ENCODE measurements at places on chromosomes 3 and 15. TPM values are rescaled to one million over a fixed set of nuclear protein-coding genes. Genes with fewer than 3 reads are reported as not detected.

PIK3R4 gene
- 23.3 TPM for total RNA-seq

IL17RC gene
- 37.8 TPM for total RNA-seq

SLCO2A1 gene
- not detected for total RNA-seq

DAZL gene
- total RNA-seq: not detected

NPAP1 gene
- total RNA-seq: under 0.01 TPM

NCK1 gene
- total RNA-seq: 36.6 TPM

WWTR1 gene
- total RNA-seq: 23.2 TPM

SLC51B gene
- total RNA-seq: 1.0 TPM

P2RY1 gene
- total RNA-seq: 2.5 TPM

LRRC31 gene
- not detected for total RNA-seq

CKMT1A gene
- 0.16 TPM for total RNA-seq

SPINK8 gene
- not detected for total RNA-seq

KIF15 gene
- 1.3 TPM for total RNA-seq

CLDN18 gene
- total RNA-seq: not detected

UROC1 gene
- total RNA-seq: not detected

LRRC3B gene
- not detected for total RNA-seq

LTF gene
- total RNA-seq: not detected
